ENCODE measurements at places on chromosomes 5 and 9.

DNA sequence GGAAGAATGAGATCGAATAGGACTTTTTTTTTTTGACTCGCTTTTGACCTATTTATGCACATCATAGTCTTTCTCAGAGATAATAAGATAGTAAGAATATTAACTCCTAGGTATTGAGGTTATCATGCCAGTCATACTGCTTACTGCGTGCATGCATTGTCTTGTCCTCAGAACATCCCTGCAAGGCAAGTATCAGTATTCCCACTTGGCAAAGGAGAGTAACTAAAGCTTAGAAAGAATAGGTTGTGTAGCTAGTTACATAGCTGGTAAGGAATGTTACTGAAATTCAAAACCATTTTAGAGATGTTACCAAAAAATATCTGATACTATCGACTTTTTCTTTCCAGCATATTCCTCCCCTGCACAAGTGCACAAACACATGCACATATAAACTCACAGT, 296.1 kb upstream of the CLINT1 start:
- DNase-seq: no peak

GRCh38 chr9:131259916-131260597, 16.3 kb downstream of the FAM78A start:
- no peak for DNase-seq

DNA sequence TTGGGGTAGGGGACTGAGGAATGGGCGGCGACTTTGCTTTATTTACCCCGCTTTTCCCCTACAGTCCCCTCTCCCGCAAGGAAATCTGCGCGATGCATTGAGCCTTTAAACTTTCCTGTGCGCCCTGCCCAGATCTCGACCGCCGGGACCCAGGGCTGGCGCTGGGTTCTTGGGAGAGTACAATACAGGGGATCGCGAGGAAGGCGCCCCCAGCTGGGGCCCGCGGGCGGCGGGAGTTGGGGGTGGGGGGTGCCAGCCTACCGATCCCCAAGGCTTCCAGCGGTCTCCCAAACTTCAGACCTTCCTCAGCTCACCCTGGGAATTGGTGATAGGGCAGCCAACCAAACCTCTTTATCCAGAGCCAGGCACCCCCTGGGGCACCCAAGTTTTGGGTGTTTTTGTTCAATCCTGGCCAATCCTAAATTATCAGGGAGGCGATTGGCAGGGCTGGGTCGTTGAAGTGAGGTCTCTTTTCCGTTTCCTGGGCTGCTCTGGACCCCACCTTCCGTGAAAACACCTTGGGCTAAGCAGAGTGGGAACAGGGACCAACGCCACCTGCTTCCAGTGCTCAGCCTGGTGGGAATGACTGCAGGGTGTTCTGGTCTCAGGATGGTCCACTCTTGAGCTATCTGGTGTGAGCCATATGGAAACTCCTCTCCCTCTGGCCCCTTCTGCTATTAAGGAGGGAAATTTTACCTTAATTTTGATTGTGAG, 51.4 kb upstream of the DAB2IP start:
- no peak for DNase-seq

DNA sequence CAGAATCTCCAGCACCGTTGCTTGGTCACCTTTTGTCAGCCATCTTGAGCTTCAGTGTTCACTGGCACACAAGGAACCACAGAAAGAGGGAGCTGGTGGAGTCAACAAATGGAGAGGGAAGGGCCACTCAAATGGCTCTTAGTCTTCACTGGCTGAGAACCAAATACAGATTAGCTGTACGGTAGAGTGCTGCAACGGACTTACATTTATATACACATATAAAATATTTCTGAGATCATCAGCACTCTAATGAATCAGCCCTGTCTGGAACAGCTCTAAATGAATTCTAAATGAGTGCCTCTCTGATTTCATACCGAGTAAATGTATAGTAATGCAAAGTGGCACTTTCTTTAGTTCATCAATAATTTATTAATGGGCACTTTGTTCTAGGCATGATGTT, 24.8 kb downstream of the KCTD16 start:
- DNase-seq: no peak

- no peak for DNase-seq
These were observed 241.1 kb downstream of the GADD45G start for GRCh38 chr9:89845862-89846261.

- no peak for DNase-seq
These were observed 159.2 kb upstream of the ALDH1B1 start for GRCh38 chr9:38233343-38233742.

Data from NCI-H748 treated with DMSO at 0.1 percent for 48 hours (cell line).